ENCODE measurements at places on chromosomes 5 and 9.

DNA sequence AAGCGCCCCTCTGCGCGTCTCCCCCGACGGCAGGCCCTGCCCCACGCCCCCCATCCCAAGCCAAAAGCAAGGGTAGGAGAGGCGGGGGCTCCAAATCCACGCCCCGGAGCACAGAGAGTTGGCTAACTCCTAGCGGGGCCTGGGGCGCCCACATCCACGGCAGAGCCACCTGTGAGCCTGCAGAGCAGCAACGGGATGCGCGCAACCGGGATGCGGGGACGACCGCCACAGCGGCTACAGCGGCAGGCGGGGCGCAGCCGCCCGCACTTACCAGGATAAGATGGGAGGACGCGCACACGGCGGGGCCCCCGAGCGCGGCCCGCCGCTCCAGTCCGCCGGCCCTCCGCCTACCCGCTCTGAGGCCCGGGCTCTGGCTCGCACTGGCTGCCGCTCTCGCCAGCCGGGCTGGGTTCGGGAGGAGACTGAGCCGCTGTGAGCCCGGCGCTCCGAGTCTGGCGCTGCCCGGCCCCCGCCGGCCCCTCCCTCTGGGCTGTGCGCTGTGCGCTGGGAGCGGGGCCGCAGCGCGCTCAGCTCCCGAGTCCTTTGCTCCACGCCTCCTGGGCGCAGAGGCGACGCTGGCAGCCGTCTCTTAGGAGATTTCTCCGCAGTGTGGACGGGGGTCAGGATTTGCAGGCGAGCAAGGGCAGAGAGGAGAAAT, at the start of gene SLC24A2:
Gene SLC24A2, minus strand, starts transcription at position 424 of the 658 bp plus-strand sequence.
- DNase-seq: no peak

GRCh38 chr9:136845465-136846260, 3.4 kb downstream of the AJM1 start:
- DNase-seq: no peak

GRCh38 chr5:165714598-165714997, 2209.2 kb downstream of the MAT2B start:
- DNase-seq: no peak

DNA sequence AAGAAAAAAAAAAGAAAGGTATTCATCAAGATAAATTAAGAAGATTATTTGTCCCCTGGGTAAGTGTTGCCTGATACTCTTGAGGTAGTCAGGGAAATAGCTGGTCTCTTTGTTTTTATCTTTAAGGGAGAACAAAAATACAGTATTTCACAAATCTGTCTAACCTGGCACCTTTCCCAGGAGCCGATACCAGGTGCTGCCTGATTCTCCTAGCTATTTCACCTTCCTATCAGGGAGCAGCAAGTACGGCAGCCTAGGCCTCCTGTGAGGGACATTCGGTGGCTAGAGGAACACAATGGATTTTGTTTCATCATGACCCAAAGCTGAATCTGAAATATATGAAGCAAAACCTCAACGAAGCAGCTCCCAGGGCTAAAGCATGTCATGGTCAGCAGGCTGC, 86.0 kb downstream of the TARS1 start:
- no peak for DNase-seq

GRCh38 chr5:58505971-58506640, 14.9 kb downstream of the GAPT start:
- DNase-seq: no peak

GRCh38 chr9:84513473-84513872, 156.1 kb upstream of the NTRK2 start:
- no peak for DNase-seq

DNA sequence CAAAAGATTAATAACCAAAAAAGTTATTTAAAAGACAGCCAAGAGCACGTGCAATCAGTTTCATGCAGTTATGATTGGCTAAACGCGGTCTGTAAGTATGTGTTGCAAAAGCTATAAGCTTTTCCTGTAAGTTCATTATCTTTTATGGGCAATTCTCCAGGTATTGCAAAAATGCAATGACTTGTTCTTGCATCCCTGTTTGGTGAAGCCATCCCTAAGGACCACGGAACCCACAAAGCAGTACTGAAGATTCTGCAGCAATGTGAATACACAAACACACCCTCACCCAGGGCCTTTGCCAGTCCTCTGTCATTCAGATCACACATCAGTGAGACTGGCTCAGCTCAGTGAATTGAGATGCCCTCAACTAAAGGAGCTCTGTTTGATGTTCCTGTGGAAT, 11.4 kb downstream of the GCNT4 start:
- no peak for DNase-seq

DNA sequence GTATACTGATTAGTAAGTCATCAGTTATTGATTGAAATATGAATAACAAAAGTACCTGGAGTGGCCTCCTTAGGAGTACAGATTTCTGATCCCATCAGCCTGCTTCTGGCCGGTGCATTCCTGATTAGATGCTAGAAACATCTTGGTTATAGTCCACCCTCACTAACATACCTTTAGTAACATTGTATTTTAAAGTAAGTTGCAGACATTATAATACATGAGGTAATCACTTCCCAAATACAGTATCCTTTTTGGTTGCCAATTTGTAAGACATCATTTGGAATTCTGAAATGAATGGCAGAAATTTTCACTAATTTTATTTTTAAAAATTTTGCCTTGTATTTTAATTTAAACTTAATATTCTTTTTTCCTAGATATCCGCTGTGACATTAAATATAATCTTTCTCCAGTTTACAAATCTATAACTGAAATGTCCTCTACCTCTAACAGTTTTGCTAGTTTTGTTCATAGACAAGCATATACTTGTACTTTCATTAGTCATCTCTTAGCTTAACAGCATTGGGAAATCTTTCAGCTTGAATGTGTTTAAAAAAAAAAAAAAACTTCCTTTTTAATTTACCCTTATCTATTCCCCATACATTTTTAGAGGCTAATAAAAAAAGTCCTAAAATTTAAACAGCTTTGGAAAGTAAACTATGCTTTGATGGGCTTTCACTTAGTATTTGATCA, 178.9 kb downstream of the XRCC4 start:
- DNase-seq: no peak

- DNase-seq: no peak
Measured at GRCh38 chr9:16563446-16563845, 307.0 kb downstream of the BNC2 start.

- DNase-seq: no peak
Measured at GRCh38 chr5:38830521-38831051, 15.2 kb upstream of the OSMR start.

GRCh38 chr5:206927-207536, 10.9 kb downstream of the CCDC127 start:
- DNase-seq: no peak

GRCh38 chr9:108411632-108412031, 444.2 kb downstream of the ACTL7B start:
- no peak for DNase-seq

- no peak for DNase-seq
Measured at GRCh38 chr9:70816316-70816715, 305.1 kb downstream of the TRPM3 start.

DNA sequence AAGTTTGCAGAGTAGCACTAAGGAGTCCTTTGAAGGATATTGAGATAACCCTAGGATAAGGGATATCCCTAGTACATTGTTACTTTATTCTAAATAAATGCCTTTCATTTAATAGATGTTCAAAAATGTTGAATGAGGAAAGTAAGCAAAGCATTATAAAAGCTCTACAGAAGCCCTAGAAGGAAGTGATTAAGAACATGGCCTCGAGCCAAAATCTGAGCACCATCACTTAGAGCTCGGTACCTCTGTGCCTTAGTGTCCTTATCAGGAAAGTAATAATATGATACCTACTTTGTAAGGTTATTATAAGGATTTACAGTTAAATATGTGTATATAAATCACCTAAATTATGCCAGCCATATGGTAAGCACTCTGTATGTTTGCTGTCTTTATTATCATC, 242.6 kb downstream of the KIAA0825 start:
- DNase-seq: no peak

DNA sequence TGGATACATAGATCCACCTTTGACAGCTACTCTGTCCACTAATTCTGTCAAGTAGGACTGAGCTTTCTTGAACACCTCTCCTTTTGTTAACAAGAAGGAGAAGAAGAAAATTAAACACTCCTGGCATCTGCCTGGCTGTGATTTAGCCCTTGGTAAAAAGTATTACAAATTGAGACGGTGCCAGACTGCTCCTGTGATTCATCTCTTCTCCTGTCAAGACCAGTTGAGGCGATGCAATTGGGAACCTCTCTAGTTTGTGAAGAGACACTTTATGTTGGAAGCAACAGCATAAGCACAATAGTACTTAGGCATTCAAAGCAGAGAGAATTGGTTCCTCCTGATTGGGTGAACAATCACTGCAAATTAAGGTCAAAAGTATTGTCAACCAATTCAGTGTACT, 72.7 kb downstream of the GHR start:
- no peak for DNase-seq

- no peak for DNase-seq
Measured at GRCh38 chr9:96236854-96237550, 65.0 kb downstream of the HSD17B3 start.

DNA sequence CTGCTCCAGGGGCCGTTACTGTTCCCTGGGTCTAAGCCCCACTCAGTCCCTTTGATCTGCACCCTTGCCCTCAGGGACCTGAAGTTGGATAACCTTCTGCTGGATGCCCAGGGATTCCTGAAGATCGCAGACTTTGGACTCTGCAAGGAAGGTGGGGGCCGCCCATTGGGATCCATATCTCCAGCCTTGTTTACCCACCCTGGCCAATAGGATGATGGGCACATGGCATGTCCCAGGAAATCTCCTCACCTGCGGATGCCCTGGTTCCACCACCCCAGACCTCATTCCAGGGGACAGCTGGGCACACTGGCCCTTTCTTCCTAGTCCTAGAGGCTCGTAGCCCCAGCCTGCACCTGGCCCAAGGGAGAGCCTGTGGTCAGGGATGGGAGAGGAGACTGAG, 5.5 kb downstream of the ZDHHC12 start:
- DNase-seq: no peak

Data from stimulated activated CD8-positive, alpha-beta memory T cell treated with anti-CD3 and anti-CD28 coated beads, Interleukin-15, amount 100 ng/mL, for 1 hour (primary cell).